ENCODE measurements at places on chromosomes 3 and 15.

GRCh38 chr15:29613951-29614382 is 208.3 kb downstream of the TJP1 start:
- H3K27me3 ChIP-seq: no peaks in the 10 kb centered on the region
- H3K4me3 ChIP-seq: no peak overlapping the region
- H3K36me3 ChIP-seq: no peaks in the 10 kb centered on the region
- DNase-seq: no peak

GRCh38 chr3:118968640-118969039 is 66.0 kb downstream of the IGSF11 start:
- no peak overlapping the region for H3K27ac ChIP-seq
- DNase-seq: no peak
- no peaks in the 10 kb centered on the region for H3K36me3 ChIP-seq

DNA sequence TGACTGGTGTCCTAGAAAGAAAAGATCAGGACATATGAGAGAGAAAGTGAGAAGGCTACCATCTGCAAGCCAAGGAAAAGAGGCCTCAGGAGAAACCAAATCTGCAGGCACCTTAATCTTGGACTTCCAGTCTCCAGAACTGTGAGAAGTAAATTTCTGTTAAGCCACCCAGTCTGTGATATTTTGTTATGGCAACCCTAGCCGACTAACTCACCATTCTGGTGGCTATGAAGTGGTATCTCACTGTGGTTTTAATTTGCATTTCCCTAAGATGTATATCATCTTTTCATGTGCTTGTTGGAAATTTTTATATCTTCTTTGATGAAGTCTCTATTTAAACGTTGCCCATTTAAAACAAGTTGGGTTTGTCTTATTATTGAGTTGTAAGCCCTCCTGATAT is 40.6 kb downstream of the ILDR1 start:
- DNase-seq: no peak
- no peaks in the 10 kb centered on the region for H3K36me3 ChIP-seq
- H3K4me1 ChIP-seq: no peaks in the 10 kb centered on the region
- no peaks in the 10 kb centered on the region for H3K27me3 ChIP-seq

GRCh38 chr3:54237788-54238502 is 115.6 kb downstream of the CACNA2D3 start:
- H3K27ac ChIP-seq: no peak overlapping the region
- H3K4me3 ChIP-seq: no peak overlapping the region
- H3K27me3 ChIP-seq: peaks cover 3% of the 10 kb centered on the region
- DNase-seq: no peak
- no peaks in the 10 kb centered on the region for H3K4me1 ChIP-seq

GRCh38 chr3:150213577-150213976 is 194.5 kb upstream of the TSC22D2 start:
- H3K27ac ChIP-seq: no peak overlapping the region
- no peaks in the 10 kb centered on the region for H3K27me3 ChIP-seq
- no peak for DNase-seq
- no peak overlapping the region for H3K4me3 ChIP-seq
- peaks cover 7% of the 10 kb centered on the region for H3K4me1 ChIP-seq

DNA sequence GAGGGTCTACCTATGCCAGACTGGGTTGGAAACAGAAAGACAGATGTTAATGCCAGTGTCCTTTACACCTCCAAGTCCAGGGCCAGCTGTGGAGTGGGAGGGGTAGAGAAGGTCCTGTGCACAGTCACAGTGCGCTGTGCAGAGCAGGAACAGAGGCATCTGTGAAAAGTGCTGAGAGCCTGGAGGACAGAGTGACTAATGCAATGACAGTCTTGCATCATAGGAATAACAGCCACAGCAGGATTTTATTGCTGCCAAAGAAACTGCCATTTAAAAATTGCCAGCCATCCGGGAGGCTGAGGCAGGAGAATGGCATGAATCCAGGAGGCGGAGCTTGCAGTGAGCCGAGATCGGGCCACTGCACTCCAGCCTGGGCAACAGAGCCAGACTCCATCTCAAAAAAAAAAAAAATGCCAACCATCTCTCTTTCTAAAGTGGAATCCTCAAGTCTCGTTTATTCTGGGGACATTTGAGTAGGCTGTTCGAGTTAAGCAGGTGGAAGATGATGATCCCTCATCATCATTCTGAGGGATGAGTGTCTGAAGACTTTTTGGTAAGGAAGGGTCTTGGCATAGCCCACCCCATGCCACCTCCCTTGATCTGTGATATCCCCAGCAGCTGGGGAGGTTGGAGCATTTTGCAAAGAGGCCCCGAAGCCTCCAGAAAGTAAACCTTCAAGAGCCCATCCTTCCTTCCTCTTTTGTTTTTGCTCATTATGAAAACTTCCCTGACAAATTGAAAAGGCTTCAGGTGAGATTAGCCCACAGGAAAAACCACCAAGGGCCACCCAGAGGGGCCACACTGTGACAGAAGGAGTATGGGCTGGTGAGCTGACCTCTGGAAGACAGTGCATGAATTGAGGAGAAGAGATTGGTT is 7.7 kb downstream of the CCR2 start:
- H3K36me3 ChIP-seq: no peaks in the 10 kb centered on the region
- no peak overlapping the region for H3K4me3 ChIP-seq
- peaks cover 3% of the 10 kb centered on the region for H3K4me1 ChIP-seq

- no peak for DNase-seq
- H3K36me3 ChIP-seq: no peaks in the 10 kb centered on the region
- H3K27me3 ChIP-seq: no peaks in the 10 kb centered on the region
- H3K4me1 ChIP-seq: no peaks in the 10 kb centered on the region
- H3K4me3 ChIP-seq: no peak overlapping the region
- no peak overlapping the region for H3K27ac ChIP-seq
These were observed 120.5 kb downstream of the BBX start for GRCh38 chr3:107643038-107643883.

DNA sequence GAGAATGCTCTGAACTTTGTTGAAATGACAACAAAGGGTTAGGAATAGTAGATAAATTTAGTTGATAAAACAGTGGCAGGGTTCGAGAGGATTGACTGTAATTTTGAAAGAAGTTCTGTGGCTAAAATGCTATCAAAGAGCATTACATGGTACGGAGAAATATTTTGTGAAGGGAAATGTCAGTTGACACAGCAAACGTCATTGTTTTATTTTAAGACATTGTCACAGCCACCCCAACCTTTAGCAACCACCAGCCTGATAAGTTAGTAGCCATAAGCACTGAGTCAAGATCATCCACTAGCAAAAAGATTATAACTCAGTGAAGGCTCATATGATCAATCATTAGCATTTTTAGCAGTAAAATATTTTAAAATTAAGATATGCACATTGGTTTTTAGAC is 8.7 kb upstream of the ST3GAL6 start:
- H3K27ac ChIP-seq: no peak overlapping the region
- peaks cover 6% of the 10 kb centered on the region for H3K4me1 ChIP-seq
- H3K27me3 ChIP-seq: no peaks in the 10 kb centered on the region
- no peak for DNase-seq
- no peak overlapping the region for H3K4me3 ChIP-seq

GRCh38 chr3:81540787-81541186 is 220.7 kb downstream of the GBE1 start:
- H3K27me3 ChIP-seq: no peaks in the 10 kb centered on the region
- no peak for DNase-seq
- H3K36me3 ChIP-seq: no peaks in the 10 kb centered on the region
- no peaks in the 10 kb centered on the region for H3K4me1 ChIP-seq

GRCh38 chr3:129121792-129122411 is at the start of gene RAB43:
TSS of gene RAB43 (minus strand) at chr3:129121804. CDS start at chr3:129121489, 315 bp downstream.
- H3K36me3 ChIP-seq: no peaks in the 10 kb centered on the region
- no peaks in the 10 kb centered on the region for H3K27me3 ChIP-seq
- peak within 1 kb of the TSS; percentile 87 for H3K27ac ChIP-seq
- peaks cover 38% of the 10 kb centered on the region for H3K4me1 ChIP-seq
- peak within 1 kb of the TSS; percentile 63 for H3K4me3 ChIP-seq

- no peak for DNase-seq
- no peaks in the 10 kb centered on the region for H3K27me3 ChIP-seq
- no peaks in the 10 kb centered on the region for H3K36me3 ChIP-seq
- no peaks in the 10 kb centered on the region for H3K4me1 ChIP-seq
- no peak overlapping the region for H3K4me3 ChIP-seq
These were observed 86.7 kb upstream of the SNRPA1 start for GRCh38 chr15:101381671-101382212.

GRCh38 chr3:24494618-24495325 is at the start of gene THRB:
TSS of gene THRB (minus strand) at chr3:24494850.
- peak within 1 kb of the TSS; percentile 82 for H3K4me3 ChIP-seq
- H3K27ac ChIP-seq: peak within 1 kb of the TSS; percentile 99

GRCh38 chr3:196531418-196531817 is 16.3 kb upstream of the SMCO1 start:
- DNase-seq: no peak
- no peaks in the 10 kb centered on the region for H3K36me3 ChIP-seq
- H3K4me1 ChIP-seq: no peaks in the 10 kb centered on the region
- H3K4me3 ChIP-seq: no peak overlapping the region
- H3K27ac ChIP-seq: no peak overlapping the region

- no peak overlapping the region for H3K4me3 ChIP-seq
- H3K36me3 ChIP-seq: no peaks in the 10 kb centered on the region
- no peak for DNase-seq
- no peak overlapping the region for H3K27ac ChIP-seq
- no peaks in the 10 kb centered on the region for H3K27me3 ChIP-seq
- H3K4me1 ChIP-seq: no peaks in the 10 kb centered on the region
These were observed 400.2 kb downstream of the SOX2 start for GRCh38 chr3:182111967-182112366.

GRCh38 chr3:168863561-168863960 is 767.8 kb upstream of the GOLIM4 start:
- no peak overlapping the region for H3K27ac ChIP-seq
- DNase-seq: no peak
- peaks cover 36% of the 10 kb centered on the region for H3K4me1 ChIP-seq
- no peak overlapping the region for H3K4me3 ChIP-seq
- no peaks in the 10 kb centered on the region for H3K27me3 ChIP-seq
- no peaks in the 10 kb centered on the region for H3K36me3 ChIP-seq

- no peaks in the 10 kb centered on the region for H3K27me3 ChIP-seq
- H3K27ac ChIP-seq: no peak overlapping the region
- DNase-seq: no peak
- no peaks in the 10 kb centered on the region for H3K36me3 ChIP-seq
These were observed 226.7 kb downstream of the PDZRN3 start for GRCh38 chr3:73398084-73398483.

DNA sequence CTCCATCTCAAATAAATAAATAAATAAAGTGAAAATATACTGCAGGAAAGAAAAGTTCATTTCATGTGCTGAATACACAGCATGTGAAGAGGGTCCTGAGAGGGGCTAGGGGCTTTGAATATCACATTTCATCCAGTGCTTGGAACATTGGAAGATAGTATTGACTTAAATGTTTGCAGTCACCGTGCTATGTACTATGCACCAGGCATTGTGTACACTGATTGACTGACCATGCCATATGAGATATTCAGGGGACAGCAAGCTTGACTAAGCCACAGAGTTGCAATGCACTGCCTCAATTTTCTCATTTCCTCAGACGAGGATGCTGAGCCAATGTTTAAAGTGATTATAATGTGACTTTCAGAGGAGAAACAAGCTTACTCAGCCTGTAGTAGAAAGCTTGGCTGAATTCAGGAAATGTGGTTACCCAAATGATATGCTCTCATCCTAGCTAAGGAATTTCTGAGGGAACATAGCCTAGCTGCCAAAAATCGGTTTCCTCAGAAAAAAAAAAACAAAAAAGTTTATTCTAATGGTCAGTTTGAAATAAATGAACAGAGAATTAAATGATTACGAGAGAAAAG is 557.9 kb downstream of the FGF12 start:
- no peaks in the 10 kb centered on the region for H3K36me3 ChIP-seq
- DNase-seq: no peak
- H3K27me3 ChIP-seq: no peaks in the 10 kb centered on the region

DNA sequence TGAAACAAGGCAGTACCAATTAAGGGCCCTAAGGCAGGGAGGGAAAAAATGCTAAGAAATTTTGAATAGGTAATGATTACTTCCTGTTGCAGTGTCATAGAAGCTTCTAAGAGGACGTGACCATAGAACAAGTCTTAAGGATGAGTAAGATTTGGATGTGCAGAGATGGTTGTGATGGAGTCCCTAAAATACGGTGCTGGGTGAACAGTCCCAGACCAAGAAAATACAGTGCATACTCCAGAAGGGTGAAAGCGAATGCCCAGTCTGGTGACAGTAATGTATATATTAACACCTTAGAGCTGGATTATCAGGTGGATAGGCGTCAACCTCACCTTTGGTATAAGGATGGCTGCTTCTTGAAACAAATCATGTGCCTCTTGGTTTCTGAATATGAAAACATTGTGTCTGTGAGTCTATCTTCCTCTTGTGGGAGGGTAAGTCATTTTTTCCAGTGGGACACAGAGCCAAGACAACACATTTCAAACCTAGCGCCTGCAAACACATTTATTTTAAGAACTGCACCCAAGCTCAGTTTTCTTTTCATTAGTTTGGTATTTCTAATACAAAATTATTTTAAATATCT is 101.2 kb upstream of the TP63 start:
- no peaks in the 10 kb centered on the region for H3K4me1 ChIP-seq
- no peaks in the 10 kb centered on the region for H3K27me3 ChIP-seq
- no peak overlapping the region for H3K4me3 ChIP-seq
- DNase-seq: no peak
- no peaks in the 10 kb centered on the region for H3K36me3 ChIP-seq
- H3K27ac ChIP-seq: no peak overlapping the region

- H3K4me3 ChIP-seq: no peak overlapping the region
- H3K27ac ChIP-seq: no peak overlapping the region
- no peak for DNase-seq
- H3K36me3 ChIP-seq: no peaks in the 10 kb centered on the region
These were observed 1121.6 kb upstream of the GBE1 start for GRCh38 chr3:82883072-82883471.

GRCh38 chr3:154161806-154162205 is 40.6 kb downstream of the ARHGEF26 start:
- H3K4me3 ChIP-seq: no peak overlapping the region
- H3K27ac ChIP-seq: no peak overlapping the region
- H3K4me1 ChIP-seq: no peaks in the 10 kb centered on the region

DNA sequence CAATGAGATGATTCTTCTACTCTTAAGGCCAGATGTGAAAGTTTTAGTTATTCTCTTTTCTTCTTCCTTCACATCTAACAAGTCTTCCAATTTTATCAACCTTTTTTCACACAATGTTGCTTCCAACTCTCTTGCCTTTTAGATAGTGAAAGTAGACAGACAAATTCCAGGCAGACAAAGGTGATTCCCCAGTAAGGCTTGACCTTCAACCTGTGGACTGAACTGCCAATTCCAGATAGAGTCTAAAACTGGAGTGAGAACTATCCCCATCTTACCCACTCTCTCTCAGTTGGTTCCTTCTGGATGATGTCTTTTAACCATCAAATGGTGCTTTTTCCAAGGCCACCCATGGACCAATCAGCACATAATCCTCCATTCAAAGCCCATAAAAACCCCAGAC is 159.0 kb downstream of the NSUN3 start:
- no peak overlapping the region for H3K4me3 ChIP-seq
- H3K27me3 ChIP-seq: no peaks in the 10 kb centered on the region
- no peaks in the 10 kb centered on the region for H3K36me3 ChIP-seq
- peaks cover 4% of the 10 kb centered on the region for H3K4me1 ChIP-seq

DNA sequence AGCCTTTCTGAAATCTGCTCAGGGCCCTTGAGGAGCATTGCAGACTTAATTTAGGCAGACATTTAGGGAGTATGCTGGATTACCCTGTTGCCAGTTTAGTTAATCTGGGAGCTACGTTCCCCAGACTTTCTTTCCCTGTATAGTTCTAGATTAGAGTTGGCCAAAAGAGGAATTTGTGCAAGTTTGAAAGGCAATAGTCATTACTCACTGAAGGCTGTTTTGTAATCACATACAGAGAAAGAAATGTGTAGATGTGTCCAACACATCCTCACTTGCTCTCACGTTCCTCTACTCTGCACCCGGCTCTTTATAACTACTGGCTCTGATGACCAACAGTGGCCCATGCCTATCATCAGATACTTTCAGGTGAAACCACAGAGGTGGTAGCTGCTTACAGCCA is 24.2 kb downstream of the MASP1 start:
- no peaks in the 10 kb centered on the region for H3K36me3 ChIP-seq
- no peaks in the 10 kb centered on the region for H3K27me3 ChIP-seq
- no peak overlapping the region for H3K27ac ChIP-seq
- H3K4me3 ChIP-seq: no peak overlapping the region
- peaks cover 29% of the 10 kb centered on the region for H3K4me1 ChIP-seq
- no peak for DNase-seq
